ENCODE measurements at places on chromosomes 11 and 22. TPM values are rescaled to one million over a fixed set of nuclear protein-coding genes. Genes with fewer than 3 reads are reported as not detected.

DNA sequence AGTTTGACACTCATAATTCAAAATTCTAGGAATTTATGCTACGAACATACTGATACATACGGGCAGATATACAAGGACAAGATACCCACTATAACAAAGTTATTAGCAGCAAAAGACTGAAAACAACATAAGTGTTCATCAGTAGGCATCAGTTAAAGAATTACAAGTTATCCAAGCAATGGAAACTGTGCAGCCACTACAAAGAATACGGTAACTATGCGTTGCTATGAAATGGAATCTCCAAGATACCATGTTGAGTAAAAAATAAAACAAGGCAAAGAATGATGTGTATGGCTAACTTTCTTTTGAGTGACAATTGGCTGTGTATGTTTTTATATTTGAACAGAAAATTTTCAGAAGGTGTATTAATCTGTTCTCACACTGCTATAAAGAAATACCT is 151.7 kb downstream of the ADAMTS15 start:
- no peak overlapping the region for H3K27ac ChIP-seq
- DNase-seq = no peak
- no peaks in the 10 kb centered on the region for H3K27me3 ChIP-seq
- no peaks in the 10 kb centered on the region for H3K36me3 ChIP-seq
- no peak overlapping the region for H3K4me3 ChIP-seq

- no peak for DNase-seq
- no peaks in the 10 kb centered on the region for H3K27me3 ChIP-seq
- no peaks in the 10 kb centered on the region for H3K36me3 ChIP-seq
- no peak overlapping the region for H3K4me3 ChIP-seq
Observed at GRCh38 chr11:975827-976226, 50.2 kb downstream of the AP2A2 start.

DNA sequence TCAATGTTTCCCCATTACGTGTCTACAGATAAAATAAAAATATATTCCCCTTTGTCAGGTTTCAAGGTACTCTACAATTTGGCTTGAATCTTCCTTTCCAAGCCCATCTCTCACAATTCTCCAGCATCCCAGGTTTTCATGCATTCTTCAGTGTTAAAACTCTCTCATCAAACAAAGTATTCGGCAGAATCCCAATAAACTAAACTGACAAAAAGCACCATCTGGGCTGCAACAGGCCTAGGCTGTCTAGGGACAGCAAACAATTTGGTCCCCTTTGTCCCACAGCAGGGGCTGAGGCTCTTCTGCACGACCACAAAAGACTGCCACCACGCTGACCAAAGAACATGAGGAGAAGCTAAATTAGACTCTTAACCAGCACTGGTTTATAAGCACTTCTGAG is 159.4 kb downstream of the CADM1 start:
- H3K4me3 ChIP-seq = no peak overlapping the region
- no peak for DNase-seq
- H3K27me3 ChIP-seq = no peaks in the 10 kb centered on the region
- no peaks in the 10 kb centered on the region for H3K36me3 ChIP-seq

- H3K27me3 ChIP-seq = no peaks in the 10 kb centered on the region
- H3K4me1 ChIP-seq = no peaks in the 10 kb centered on the region
- no peak overlapping the region for H3K27ac ChIP-seq
Observed at GRCh38 chr11:120648771-120649170, 137.2 kb downstream of the GRIK4 start.

GRCh38 chr11:25838918-25839625 is 492.9 kb upstream of the ANO3 start:
- H3K4me3 ChIP-seq = no peak overlapping the region
- no peaks in the 10 kb centered on the region for H3K36me3 ChIP-seq
- DNase-seq = no peak
- no peak overlapping the region for H3K27ac ChIP-seq

DNA sequence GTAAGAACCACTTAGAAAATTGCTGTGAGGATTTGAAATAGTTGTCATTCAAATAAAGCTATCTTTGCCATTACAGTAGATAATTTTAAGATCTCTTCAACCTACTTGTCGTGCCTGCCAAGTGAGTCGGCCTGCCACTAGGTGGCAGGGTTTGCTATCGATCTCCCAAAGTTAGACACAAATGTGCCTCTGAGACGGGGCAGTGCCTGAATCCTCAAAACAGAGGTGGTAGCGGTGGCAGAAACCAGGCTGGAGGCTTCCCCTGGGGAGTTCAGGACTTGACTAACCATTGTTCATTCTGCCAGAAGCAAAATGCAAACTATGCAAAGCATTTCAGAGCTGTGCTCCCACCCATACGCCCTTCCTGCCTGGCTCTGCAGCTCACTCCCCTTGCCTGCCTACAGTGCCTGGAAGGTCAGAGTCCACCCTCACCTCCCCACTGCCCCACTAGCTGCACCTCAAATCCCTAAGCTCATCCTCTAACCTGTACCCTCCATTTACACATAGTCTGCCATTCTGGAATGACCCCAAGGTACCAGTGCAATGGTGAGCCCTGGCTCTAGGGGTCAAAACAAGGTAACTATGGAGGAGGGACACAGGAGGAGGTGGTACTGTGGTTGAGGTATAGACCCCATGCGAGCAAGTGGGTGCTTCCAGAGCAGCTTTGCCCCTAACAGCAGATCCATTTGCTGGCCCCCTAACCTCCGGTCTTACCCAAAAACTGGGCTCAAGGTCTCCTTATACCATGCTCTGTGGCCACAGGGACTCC is 82.1 kb downstream of the C11orf58 start:
- no peak overlapping the region for H3K4me3 ChIP-seq
- peaks cover 9% of the 10 kb centered on the region for H3K4me1 ChIP-seq
- H3K27ac ChIP-seq = no peak overlapping the region
- no peaks in the 10 kb centered on the region for H3K27me3 ChIP-seq

Gene VSIG10L2
- 28.2 TPM for total RNA-seq

DNA sequence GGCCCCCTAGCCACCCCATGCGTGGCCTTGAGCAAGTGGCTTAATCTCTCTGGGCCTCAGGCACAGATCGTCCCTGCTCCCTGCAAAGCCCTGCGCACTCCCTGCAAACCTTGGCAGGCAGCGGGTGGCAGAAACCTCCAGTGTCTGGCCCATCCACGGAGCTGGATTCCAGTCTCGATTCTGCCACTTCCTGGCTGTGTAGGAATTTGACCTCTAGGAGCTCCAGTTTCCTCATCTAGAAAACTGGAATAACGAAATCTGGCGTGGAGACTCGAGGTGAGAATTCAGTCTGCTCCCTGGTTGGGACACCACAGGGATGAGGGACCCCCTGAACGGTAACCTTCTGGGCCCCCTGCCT is 186.9 kb downstream of the MN1 start:
- H3K27me3 ChIP-seq = no peaks in the 10 kb centered on the region
- DNase-seq = no peak
- no peak overlapping the region for H3K27ac ChIP-seq
- H3K36me3 ChIP-seq = no peaks in the 10 kb centered on the region
- peak overlapping the region; percentile 13 for H3K4me3 ChIP-seq
- peaks cover 8% of the 10 kb centered on the region for H3K4me1 ChIP-seq

Gene ENTHD1
- not detected for total RNA-seq

Gene MB
- not detected for total RNA-seq

Gene GGT1
- total RNA-seq = 4.9 TPM

Gene FREY1
- total RNA-seq = not detected

DNA sequence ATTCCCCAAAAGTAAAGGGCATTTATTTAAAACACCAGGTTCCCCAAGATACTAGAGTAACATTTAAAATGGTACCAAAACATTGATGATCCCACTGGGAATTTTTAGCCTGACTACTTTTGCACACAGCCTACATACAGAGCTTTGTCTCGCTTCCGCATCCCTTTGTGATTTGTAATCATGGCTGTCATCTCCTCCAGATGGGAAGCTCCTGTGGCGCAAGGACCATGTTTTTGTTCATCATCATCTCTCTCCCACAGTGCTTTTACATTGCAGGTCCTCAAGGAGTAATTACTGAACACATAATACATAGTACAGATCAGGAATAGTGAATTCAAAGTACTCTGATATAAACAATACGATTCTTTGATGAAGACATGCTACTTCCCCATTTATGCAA is 231.2 kb upstream of the MTNR1B start:
- no peak overlapping the region for H3K27ac ChIP-seq
- DNase-seq = no peak
- H3K4me3 ChIP-seq = no peak overlapping the region
- H3K27me3 ChIP-seq = no peaks in the 10 kb centered on the region
- H3K36me3 ChIP-seq = no peaks in the 10 kb centered on the region

Gene XNDC1N
- total RNA-seq = 1.7 TPM

GRCh38 chr11:121214861-121215260 is 77.7 kb upstream of the SC5D start:
- H3K27me3 ChIP-seq = no peaks in the 10 kb centered on the region
- DNase-seq = no peak
- H3K4me1 ChIP-seq = peaks cover 8% of the 10 kb centered on the region
- no peaks in the 10 kb centered on the region for H3K36me3 ChIP-seq
- no peak overlapping the region for H3K27ac ChIP-seq
- H3K4me3 ChIP-seq = no peak overlapping the region

Gene PEX16
- total RNA-seq = 35.8 TPM

DNA sequence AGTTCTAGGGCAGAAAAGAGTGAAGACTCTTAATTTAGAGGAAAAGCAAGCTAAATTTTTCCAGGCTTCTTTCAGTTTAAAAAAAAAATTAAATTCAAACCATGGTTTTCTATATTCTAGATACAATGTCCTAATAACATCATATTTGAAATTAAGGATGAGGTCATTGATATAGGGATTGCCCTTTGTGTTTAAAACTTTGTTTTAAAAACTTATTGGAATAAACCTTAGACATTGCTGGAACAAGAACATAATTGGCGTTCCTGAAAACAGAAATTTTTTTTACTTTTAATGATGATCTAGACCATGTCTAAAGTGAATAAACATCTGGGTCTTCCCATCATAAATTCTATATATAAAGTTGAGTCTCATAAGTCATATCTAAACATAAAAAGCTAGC is 859.4 kb upstream of the CHORDC1 start:
- no peaks in the 10 kb centered on the region for H3K36me3 ChIP-seq
- H3K4me3 ChIP-seq = no peak overlapping the region
- no peak overlapping the region for H3K27ac ChIP-seq
- H3K4me1 ChIP-seq = no peaks in the 10 kb centered on the region
- H3K27me3 ChIP-seq = no peaks in the 10 kb centered on the region
- DNase-seq = no peak

Data from vagina (tissue), 2 donors.